ENCODE measurements at places on chromosomes 3 and 15.

DNA sequence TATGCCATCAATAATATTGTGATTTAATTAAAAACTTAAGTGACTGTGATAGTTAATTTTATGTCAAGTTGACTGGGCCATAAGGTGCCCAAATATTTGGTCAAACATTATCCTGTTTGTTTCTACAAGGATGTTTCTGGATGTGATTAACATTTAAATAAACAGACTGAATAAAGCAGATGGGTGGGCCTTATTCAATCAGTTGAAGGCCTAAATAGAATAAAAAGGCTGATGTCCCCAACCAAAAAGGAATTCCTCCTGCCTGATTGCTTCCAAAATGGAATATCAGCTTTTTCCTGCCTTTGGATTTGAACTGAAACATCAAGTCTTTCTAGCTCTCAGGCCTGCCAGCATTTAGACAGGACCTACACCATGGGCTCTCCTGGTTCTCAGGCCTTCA is 961.7 kb downstream of the NTRK3 start:
- DNase-seq = no peak

- DNase-seq = peak; percentile 62
Observed at GRCh38 chr15:63504979-63505841, 817 bp downstream of the USP3 start.

- no peak for DNase-seq
Observed at GRCh38 chr3:151034303-151034702, 51.2 kb upstream of the MED12L start.

DNA sequence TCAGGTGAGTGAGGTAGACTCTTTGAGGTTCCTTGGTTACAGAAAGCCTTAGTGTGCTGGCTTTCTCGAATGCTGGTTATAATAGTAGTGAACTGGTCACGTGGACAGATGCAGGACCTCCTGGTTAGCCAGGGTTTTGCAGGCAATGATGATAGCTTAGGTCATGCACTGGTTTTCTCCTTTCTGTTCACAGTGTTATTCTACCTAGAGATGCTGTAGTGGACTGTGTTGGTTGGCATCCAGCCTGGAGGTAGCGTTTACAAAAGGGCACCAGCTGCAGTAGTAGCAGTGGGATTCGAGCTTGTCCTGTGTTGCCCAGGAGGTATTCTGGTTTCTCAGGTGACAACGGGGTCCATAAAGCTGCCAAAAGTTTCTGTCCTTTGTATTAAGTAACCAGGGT is 27.0 kb downstream of the PCCB start:
- DNase-seq = no peak

DNA sequence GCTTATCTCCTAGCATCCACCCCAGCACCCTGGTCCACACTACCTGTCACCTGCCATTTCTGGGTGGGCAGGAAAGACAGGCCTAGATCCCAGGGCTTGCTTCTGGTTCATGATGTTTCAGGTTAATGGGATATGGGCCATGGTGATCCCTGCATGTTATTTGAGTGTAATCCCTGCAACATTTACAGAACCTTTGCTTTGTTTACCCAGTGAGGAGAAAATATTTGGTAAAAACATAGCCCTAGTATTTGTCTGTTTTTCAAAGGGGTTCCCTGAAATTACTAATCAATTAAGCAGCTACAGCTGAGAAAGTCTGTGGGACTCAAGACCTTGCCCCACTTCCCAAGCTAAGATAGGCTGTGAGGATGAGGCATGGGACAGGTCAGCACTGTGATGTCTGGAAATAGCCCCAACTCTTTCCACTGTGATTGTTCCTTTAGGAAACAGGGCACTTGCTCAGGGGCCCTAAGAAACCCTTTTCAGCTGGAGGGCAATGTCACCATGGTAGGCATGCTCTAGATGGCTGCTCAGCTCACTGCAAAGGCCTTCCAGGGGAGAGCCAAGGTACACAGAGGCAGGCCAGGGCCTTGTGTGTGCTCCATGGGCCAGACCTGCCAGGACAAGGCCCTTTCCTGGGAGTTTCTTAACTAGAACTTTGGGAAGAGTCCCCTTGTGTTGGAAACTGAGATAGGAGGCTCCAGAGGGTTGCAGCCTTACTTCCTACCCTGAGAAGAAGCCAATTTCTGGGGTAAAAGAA is 11.1 kb downstream of the TRANK1 start:
- no peak for DNase-seq

Data from stimulated activated CD8-positive, alpha-beta memory T cell treated with anti-CD3 and anti-CD28 coated beads, Interleukin-4, amount 100 ng/mL, for 48 hours (primary cell).